Stimulated activated CD8-positive, alpha-beta memory T cell treated with anti-CD3 and anti-CD28 coated beads, Interleukin-4, amount 100 ng/mL, for 24 hours (primary cell): ENCODE measurements at places on chromosomes 1 and 21.

GRCh38 chr1:92747735-92748134 lies 37.2 kb downstream of the EVI5 start:
- no peak for DNase-seq

- no peak for DNase-seq
These were observed 10.2 kb downstream of the EEIG2 start for GRCh38 chr1:108570128-108570527.

- no peak for DNase-seq
These were observed 65.1 kb downstream of the ATG4C start for GRCh38 chr1:62849031-62849430.

DNA sequence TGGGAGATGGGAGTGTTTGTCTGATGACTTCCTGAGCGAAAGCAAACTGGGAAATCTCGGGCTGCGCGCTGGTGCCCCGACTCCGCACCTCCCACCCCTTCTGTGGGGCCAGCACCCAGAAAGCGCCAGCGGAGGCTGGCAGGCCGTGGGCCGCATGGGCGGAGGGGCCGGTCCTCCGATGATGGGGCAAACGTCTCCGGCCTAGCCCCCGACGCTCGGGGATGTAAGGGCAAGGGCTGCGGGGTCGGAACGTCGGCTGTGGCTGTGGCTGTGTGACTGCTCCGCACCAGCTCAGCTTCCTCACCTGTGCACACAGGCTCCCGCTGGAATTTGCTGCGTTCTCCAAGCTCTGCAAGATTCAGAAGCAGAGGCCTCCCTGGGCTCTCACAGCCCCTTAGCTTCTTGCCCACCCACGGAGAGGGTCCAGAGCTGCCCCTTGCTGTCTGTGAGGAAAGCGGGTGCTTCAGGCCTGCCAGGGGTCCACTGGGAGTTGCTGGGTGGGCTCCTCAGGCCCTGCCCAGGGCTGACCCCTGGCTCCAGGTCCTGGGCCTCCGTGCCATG lies 35.0 kb downstream of the COL18A1 start:
- no peak for DNase-seq

GRCh38 chr1:183319051-183319450 lies 99.1 kb downstream of the NMNAT2 start:
- no peak for DNase-seq

- DNase-seq: no peak
These were observed 5.2 kb downstream of the COQ8A start for GRCh38 chr1:226945106-226945857.

GRCh38 chr1:6330410-6330911 lies 63.1 kb downstream of the ACOT7 start:
- DNase-seq: no peak

DNA sequence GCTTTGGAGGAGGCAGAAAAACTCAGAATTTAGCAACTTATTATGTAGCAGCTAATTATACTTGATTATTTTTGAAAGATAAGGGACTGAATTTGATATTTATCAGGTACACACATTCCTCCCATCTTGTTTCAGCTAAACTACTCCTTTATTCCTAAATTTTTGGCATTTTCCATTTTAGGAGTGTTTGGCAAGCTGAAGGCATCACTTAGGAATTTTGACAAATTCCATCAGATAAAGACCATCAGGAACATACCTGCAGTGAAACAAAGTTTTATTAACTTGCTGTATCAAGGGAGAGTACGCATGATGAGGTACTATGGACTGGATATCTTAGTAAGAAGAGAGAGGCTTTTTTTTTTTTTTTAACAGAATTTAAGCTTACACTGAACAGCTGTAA lies 1092.2 kb downstream of the PLA2G4A start:
- DNase-seq: no peak

GRCh38 chr1:203638950-203639349 lies 12.3 kb downstream of the ATP2B4 start:
- no peak for DNase-seq

GRCh38 chr1:109472779-109473178 lies 6.4 kb downstream of the SYPL2 start:
- DNase-seq: no peak

DNA sequence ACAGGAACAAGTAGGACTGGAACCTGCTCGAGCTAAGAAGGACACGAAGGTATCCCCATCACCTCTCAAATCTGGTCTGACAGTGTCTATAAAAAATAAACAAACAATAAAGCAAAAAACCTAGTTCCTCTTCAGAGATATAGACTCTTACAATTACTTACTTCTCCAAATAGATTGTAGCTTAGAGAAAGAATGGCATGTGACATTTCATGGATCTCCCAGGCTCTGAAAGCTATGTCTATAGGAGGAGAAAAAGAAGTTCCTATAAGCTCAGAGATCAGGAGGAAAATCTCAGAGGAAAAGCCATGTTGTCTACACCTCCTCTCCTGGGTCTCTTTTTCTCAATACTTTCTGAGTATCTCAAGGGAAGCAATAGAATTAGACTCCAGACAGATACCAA lies 12.3 kb upstream of the OR10J5 start:
- no peak for DNase-seq

DNA sequence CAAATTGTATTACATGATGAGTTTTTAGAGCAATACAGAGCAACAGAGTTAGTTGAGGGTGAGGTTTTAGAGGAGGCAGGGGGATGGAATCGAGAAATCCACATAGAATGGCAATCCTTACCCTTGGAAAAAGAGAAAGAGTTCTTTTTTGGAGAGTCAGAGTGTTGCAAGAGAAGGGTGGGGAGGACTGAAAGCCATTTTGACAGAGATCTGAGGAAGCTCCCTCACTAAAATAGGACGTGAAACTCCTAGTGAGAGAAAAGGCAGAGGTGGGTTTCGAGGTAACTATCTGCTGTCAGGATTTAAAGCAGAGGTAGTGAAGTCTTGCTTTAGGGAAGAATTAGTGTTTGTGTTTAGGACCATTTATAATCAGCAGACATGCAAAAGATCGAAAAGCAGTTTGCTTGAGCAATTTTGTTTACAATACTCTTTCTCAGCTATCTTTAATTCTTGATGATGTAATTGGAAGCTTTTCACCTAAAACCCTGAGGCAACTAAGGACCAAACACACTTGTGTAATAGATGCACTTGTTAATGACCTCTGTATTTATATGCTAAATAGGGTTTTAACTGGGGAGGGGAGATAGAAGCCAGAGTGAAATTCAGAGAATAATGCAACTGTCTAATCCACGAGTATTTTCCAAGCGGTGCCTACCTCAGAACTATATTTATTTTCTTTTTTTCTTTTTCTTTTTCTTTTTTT lies 20.0 kb downstream of the ADAMTS5 start:
- DNase-seq: no peak

GRCh38 chr1:8666389-8667167 lies 150.9 kb downstream of the RERE start:
- no peak for DNase-seq

DNA sequence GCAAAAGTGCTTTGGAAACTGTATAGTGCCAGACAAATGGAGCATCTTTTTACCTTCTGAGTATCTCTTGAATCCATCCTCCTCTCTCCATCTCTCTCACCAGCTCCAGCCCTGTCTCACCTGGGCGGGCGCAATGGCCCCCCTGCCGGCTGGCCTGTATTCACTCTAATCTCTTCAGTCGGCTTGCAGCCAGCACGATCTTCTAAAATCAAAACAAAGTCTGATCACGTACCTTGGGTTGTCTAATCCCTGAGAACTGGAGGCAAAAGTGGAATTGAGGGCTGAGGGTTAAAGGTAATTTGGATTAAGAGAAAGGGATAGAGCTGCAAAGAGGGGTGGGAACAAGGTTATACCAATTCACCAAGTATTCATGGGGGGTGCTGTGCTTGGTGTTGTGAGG lies 46.0 kb upstream of the LRRN2 start:
- DNase-seq: no peak

- DNase-seq: no peak
These were observed 185.6 kb upstream of the NRIP1 start for GRCh38 chr21:15250384-15250783.

- no peak for DNase-seq
These were observed 6.2 kb downstream of the DAP3 start for GRCh38 chr1:155695072-155695471.

DNA sequence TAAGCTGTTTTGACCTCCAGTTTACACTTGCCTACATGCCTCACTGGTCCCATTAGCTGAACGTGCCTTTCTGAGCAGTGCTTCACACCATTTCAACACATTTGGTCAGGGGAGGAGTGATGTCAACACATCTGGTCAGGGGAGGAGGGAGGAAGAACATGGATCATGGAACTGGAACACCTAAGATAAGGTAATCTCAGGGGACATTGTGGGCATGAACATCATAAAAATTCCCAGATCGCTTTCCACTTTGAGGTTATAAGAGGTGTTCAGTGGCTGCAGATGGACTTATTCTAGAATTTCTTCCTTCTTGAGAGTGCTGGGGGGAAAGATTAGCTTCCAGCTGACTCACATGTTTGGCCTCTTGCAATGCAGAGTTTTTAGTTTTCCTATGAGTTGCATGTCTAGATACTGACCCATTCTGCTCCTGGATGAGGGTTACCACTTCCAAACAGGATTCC lies 2.0 kb downstream of the QSOX1 start:
- no peak for DNase-seq

GRCh38 chr1:61083013-61083806 lies 849 bp downstream of the NFIA start:
- no peak for DNase-seq

GRCh38 chr21:44566403-44566802 lies 7.1 kb upstream of the KRTAP10-4 start:
- DNase-seq: no peak

DNA sequence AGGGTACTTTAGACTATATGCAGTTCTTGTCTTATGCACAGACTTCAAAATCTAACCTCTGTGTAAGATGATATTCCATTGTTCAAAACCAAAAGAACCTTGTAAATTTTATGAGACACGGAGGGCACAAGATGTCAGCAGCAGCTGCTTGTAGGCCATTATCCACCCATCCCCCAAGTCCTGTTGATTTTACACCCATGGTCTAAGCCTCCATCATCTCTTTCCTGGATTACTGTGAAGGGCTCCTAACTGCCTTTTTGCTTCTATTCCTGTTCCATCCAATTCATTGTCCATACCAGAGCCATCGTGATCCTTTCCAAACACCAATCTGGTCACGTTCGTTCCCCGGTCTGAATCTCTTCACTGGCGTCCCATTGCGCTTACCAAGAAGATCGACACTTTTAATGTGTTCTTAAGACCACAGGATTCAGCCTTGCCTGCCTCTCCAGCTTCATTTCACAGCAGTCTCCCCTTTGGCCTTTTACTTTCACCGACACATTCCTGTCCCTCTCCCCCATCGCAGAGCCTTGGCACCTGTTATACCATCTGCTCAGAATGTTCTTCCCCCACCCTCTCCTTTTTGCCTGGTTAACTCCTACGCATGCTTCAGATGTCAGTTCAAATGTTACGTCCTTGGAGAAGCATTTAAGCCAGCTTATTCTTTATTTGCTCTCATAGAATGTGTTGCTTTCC lies 107.3 kb upstream of the POU3F1 start:
- no peak for DNase-seq

- no peak for DNase-seq
These were observed 290.4 kb downstream of the AKT3 start for GRCh38 chr1:243559575-243560162.

DNA sequence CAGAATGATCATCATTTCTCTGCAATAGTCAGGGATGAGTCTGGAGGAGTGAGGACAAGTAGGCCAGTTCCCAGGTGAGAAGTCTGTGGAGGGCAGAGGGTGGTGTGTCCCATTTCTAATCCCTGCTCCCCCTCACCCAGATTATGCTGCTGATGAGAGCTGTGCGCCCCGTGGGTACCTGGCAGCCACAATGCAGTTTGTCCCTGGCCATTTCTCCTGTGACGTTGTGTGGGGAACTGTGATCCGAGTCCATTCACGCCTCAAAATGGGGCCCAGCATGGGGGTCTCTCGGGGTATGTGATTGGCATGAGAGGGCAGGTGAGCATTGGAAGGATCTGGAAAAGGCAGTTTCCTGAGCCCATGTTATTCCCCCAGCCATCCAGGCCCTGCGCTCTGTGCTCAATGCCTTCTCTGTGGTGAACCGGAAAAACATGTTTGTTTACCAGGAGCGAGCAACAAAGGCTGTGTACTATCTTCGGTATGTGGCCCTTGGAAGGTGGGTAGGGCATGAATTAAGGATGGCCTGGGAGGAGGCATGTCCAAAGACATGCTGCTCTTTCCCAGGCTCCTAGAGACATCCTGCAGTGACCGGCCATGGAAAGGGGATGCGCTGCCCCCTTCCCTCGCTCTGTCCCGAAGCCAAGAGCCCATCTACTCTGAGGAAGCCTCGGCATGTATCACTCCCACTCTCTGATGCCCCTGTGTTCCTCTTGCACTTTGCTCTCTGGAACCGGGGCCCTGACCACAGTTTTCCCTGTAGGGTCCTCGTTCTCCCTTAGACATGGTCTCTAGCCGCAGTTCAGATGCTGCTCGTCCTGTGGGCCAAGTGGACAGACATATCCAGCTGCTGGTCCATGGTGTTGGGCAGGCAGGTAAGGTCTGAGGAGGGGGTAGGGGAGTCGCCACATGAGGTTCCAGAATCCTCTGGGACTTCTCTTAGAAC lies 16.4 kb downstream of the HYI start:
- no peak for DNase-seq

DNA sequence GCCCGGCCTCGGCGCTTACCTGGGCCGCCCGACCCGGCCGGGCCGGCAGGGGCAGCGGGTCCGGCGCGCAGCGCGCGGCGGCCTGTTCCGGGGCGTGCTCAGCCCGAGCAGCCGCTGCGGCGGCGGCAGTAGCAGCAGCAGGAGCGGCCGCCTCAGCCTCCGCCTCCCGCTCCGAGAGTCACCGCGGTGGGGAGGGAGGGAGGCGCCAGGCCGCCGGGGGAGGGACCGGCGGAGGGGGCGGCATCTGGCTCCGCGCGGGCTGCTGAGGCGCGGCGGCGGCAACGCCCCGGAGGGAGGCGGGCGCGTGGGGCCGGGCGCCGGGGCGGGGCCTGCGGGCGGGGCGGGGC lies at the start of gene CTNNBIP1:
Gene CTNNBIP1 (minus strand): TSS at position 194 of the 347 bp plus-strand sequence. CDS start 38,205 bp downstream, outside the sequence.
- no peak for DNase-seq

DNA sequence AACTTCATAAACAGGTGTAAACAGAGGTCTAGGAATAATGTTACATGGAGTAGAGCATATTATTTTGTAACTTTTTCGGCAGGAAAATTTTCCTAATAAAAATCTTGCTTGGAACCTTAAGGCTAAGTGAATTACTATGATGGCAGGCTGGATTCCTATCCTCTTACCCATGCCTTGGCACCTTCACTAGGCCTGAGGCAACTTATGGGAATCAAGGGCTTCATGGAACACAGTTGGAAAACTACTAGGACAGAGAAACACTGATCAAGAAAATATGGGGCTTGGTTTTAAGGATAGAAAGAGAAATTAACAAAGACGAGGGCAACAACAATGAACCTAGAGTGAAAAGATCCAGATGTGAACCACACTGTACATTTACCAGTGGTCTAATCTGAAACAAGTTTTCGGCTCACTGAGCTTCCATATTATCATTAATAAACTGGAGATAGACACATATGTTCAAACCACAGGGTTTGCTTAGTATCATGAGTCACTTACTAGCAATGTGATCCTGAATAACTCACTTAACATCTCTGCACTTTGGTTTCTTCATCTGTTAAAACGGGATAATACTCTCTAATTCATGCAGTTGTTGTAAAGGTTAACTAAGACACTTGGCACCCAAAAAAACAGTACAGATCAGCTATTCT lies 68.5 kb downstream of the GPATCH2 start:
- DNase-seq: no peak
